ENCODE measurements at places on chromosomes 3 and 15. TPM values are rescaled to one million over a fixed set of nuclear protein-coding genes. Genes with fewer than 3 reads are reported as not detected.
A peak's percentile ranks its signal among the peaks of the same experiment; 100 is the strongest.

- DNase-seq: no peak
These were observed 37.9 kb downstream of the ADIPOQ start for GRCh38 chr3:186880406-186880805.

DNA sequence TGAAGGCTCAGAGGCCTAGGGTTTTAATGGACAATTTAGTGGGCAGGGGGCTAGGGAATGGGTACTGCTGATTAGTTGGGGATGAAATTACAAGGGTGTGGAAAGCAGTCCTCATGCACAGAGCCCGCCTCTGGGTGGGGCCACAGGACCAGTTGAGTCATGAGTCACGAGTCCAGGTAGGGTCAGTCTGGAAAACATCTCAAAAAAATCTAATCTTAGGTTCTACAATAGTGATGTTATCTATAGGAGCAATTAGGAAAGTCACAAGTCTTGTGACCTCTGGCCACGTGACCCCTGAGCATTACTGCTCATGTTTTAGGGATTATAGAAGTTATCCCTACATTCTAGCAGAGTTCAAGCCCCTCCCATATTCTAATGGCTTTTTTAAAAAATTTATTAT, 18.6 kb upstream of the IREB2 start:
- DNase-seq: no peak

The GOLGA6B gene
- not detected for total RNA-seq

- no peak for DNase-seq
These were observed 4.0 kb upstream of the IL17RD start for GRCh38 chr3:57169108-57169507.

- peak; percentile 13 for DNase-seq
These were observed 197.6 kb upstream of the CFAP20DC start for GRCh38 chr3:59247402-59247841.

The SERPINI2 gene
- not detected for total RNA-seq

DNA sequence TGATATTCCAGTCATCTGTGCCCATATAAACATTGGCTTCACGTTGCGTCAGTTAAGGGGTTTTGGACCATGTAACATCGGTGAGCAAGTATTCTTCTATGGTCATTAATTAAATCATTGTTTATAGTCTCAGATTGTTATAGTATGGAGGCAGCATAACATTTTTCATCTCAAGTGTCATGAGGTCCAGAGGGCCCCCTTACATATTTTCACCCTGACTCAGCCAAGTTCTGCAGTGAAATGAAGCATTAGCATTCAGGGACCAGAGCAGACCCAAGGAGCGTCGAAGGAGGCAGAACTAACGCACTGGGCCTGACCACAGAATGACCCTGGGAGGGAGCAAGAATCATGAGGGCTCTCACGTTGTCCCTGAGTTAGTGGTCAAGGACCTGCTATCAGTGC, 171.5 kb downstream of the LRTM1 start:
- DNase-seq: peak; percentile 92

DNA sequence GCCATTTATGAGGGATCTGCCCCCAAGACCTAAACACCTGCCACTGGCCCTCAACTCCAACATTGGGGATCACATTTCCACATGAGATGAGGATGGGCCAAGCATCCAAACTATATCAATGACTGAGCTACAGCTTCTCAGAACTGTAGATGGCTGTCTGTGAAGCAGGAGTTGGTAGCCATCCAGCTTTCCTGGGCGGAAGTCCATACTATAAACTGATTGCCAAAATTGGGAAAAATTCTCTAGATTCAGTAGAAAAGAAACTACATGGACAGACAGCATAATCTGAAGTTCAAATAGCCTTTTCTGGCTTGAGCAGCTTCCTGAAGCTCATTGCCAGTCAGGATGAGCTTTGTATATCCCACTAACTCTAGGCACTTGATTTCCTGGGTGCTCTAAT, 214.7 kb upstream of the ZBTB20 start:
- no peak for DNase-seq

- DNase-seq: no peak
These were observed 70.7 kb downstream of the IQSEC1 start for GRCh38 chr3:13002398-13003124.

The IP6K1 gene
- 26.6 TPM for total RNA-seq

The DET1 gene
- 5.1 TPM for total RNA-seq

DNA sequence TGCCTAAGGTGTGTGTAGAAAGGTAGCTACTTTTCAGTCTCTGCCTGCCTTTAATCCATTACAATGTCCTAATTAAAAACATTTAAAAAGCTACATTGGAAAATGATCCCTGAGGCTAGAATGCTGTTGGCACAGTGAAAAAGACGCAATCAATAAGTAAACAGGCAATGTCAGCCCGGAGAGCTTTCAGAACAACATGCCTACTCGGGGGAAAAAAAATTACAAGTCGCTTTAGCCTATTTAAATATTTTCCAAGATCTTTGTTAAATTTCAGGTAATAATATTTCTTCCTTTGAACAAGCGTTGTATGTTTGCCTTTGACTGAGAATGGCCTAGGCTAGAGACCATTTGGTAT, 46.6 kb upstream of the CD47 start:
- no peak for DNase-seq

The VEPH1 gene
- 25.0 TPM for total RNA-seq

- no peak for DNase-seq
These were observed 33.3 kb downstream of the MAPK6 start for GRCh38 chr15:52052066-52052935.

- DNase-seq: no peak
These were observed 50.9 kb downstream of the TMEM44 start for GRCh38 chr3:194582196-194582905.

DNA sequence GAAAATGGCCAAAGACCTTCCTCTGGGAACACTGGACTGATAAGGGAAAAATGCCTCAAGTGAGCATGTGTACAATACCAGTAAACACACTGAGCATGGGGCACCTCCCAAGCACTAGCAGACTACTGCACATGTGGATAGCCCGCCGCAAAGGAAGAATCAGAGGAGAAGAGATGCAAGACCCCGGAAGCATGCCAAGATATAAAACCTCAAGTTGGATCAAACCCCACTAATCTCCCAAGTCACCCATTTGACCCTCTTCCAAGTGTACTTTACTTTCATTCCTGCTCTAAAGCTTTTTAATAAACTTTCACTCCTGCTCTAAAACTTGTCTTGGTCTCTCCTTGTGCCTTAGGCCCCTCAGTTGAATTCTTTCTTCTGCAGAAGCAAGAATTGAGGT, 121.1 kb upstream of the PLAAT1 start:
- no peak for DNase-seq

- no peak for DNase-seq
These were observed 26.9 kb upstream of the THRB start for GRCh38 chr3:24521420-24522145.

DNA sequence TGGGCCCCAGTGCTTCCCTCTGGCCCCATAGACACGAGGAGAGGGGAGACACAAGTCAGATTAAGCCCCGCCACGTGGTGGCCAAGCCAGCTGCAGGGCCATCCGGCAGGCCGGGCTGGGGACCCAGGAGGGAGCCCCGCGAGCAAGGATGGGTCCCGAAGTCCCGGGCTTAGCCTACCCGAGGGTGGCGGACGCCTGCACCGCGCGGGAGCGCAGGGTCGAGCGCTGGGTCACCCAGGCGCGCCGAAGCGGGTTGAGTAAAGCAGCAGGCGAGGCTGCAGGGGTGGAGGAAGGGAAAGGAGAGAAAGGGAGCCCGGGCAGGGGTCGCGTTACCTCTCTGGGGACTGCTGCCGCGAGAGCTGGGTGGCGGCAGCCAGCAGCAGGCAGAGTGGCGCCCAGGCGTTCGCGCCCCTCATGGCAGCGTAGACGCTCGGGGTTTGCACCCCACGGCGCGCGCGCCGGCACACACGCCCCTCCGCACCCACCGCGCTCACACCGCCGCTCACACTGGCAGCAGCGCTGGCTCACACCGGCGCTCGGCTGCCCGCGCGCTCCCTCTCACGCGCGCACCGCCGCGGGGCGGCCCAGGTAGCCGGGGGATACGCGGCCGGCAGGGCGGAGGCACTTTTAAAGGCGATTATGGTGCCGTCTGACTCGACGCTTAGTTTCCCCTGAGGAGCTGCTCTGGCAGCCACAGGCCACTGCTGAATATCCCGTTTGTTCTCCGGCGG, at the start of gene PCOLCE2:
Gene PCOLCE2 (minus strand): TSS at position 603 of the 731 bp plus-strand sequence. CDS start 187 bp downstream, at position 416.
- peak; percentile 13 for DNase-seq

The EPHB3 gene
- 1.1 TPM for total RNA-seq

DNA sequence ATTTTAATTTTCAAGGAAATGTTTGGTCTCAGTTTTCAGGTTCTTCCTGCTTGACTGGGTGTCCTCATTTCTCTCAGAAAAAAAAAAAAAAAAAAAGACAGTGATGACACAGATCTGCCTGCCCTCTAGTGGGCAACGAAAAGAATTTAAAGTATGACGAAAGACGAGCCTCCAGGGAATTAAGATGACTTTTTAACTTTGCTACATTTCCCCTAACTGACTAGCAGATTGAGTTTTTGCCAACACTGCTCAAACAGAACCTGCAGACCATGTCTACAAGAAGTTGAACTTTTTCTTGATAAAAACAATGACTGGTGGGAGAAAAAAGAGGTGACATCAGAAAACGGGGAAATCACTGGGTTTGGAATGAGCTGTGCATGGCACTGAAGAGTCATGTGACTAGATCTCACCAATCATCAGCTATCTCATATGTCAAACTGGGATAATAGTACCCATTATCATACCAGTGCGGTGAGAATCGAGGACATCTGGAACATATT, 40.8 kb downstream of the EOMES start:
- peak; percentile 83 for DNase-seq

The TM4SF18 gene
- 2.1 TPM for total RNA-seq

DNA sequence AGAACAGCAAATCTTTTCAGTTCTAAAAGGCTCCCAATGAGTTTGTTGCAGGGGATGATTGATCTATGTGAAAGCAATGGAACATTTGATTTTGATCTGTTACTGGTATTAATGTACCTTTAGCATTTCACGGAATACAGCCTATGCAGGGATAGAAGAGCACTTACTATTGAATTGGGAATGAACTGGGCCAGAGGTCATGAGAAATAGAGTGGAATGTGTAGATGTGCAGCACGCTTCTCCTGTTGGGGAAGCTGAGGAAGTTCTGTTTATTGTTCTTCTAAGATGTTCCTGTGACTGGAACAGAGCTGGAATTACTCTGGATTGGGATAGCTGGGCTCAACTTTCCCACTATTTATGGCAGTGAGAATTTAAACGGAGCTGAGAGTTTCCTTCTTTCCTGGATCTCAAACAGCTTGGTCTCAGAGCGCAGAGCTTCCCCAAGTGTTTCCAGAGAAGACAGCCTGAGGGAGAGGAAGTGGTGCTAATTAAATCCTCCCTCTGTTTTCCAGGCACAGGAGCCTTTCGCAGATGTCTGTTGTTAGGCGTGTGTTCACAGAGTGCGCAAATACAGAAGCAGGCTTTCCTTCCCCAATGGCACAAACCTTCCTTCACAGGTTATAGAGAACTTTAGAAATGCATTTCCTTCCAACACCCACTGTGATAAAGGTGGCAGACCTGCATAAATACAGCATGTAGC, 32.5 kb downstream of the TPRG1 start:
- no peak for DNase-seq

- DNase-seq: no peak
These were observed 29.1 kb upstream of the VIPR1 start for GRCh38 chr3:42473083-42473932.

GRCh38 chr15:92069308-92070250, 216.1 kb downstream of the SLCO3A1 start:
- peak; percentile 93 for DNase-seq

DNA sequence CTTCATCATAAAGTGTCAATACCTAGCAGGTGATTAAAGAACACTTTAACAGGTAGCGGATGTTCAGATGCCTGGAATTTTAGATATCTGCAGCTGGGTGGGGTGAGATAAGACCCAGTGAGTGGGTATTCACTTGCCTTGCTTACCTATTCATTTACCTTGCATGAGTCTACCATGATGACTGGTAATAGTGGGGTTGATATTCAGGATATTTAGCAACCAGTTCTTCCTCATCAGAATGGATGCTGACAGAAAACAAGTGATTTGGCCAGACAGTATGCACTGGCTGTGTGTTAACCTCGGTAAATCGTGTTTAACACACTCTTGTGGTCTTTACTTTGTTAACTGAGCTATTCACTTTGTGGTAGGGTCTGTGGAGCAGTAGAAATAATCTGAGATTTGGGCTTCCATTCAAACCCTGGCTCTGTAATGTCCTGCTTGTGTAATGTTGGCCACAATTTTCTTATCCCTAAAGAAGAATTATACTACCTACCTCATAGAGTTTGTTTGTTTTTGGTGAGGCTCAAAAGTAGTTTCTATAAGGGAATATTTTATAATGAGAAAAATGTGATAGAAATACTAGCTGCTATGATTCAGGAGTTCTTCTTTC, 391.9 kb upstream of the TBL1XR1 start:
- DNase-seq: no peak

Measured in A172 (cell line).